ENCODE measurements at places on chromosomes 13 and 19.

GRCh38 chr19:1418951-1419738 is 11.8 kb downstream of the DAZAP1 start:
- no peak for DNase-seq

GRCh38 chr13:71338070-71338469 is 528.9 kb downstream of the DACH1 start:
- no peak for DNase-seq

GRCh38 chr19:17949956-17950309 is 17.0 kb upstream of the KCNN1 start:
- DNase-seq, result no peak

DNA sequence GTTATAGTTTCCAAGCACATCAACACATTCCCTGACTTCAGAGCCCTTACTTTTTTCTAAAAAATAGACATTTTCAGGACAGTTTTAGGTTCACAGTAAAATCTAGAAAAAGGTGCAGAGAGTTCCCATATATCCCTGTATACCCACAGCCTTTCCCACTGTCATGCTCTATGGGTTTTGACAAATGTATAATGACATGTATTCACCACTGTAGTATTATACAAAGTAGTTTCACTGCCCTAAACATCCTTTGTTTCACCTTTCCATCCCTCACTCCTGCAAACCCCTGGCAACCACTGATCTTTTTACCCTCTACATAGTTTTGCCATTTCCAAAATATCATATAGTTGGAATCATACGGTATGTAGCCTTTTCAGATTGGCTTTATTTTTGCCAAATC is 15.6 kb downstream of the NAA16 start:
- no peak for DNase-seq

DNA sequence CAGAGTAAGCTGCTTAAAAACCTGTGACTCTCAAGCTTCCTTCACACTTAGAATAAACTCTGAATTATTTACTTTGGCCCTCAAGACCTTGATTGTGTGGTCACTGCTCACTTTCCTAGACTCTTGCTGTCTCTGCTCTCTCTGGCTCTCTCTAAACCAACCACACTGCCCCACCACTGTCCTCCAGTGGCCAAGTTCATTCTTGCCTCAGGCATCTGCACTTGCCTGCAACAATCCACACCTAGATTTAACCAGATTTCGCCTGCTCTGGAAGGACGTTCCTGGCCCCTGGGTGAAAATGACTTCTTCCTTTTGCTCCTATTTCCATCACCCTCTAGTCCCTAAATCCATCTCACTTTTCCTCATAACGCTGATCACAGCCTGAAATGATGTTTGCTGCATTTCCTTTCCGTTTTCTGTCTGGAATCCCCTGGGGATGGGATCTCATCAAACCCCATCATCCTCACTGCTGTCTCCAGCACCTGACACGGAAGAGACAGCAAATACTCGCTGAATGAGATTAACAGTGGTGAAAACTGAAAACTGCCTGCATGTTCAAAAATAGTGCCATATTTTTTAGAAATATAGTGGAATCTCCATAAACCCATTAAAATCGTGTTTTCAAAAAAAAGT is 232.6 kb downstream of the UQCRFS1 start:
- no peak for DNase-seq

DNA sequence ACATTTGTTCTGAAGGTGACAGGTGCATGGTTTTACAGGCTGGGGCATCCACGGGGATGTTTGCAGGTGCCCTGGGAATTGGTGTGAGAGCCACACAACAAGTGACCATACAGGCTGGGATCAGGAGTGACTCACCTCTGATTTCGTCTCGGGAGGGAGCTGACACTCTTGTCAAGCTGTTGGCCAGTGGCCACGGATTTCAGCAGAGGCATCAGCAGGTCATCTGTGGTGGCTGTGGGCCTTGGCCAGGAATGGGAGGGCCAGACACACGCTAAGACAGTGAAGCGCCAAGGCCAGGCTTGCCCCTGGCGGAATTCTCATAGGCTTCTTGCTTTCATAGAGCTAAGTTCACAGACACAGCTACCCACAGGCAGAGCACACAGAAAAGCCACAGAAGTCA is 108.6 kb downstream of the HSPH1 start:
- no peak for DNase-seq
